MM.1S (cell line): ENCODE measurements at places on chromosomes 6 and 20.

DNA sequence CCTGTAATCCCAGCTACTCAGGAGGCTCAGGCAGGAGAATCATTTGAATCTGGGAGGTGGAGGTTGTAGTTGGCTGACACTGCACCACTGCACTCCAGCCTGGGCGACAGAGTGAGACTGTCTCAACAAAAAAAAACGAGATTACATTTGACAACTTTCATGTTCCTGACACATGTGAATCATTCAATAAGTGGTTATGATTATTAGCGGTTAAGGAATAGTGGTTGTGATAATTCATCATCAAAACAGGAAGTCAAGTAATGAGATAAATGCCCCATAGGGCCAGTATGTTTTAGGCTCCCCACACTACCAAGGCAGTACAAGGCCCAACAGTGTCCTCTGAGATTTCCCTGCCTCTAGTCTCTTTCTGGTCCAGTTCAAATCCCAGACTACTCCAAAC, 2.5 kb downstream of the HDDC2 start:
- no peak for DNase-seq

- no peak for DNase-seq
Measured at GRCh38 chr6:119552021-119552420, 202.5 kb upstream of the MAN1A1 start.

DNA sequence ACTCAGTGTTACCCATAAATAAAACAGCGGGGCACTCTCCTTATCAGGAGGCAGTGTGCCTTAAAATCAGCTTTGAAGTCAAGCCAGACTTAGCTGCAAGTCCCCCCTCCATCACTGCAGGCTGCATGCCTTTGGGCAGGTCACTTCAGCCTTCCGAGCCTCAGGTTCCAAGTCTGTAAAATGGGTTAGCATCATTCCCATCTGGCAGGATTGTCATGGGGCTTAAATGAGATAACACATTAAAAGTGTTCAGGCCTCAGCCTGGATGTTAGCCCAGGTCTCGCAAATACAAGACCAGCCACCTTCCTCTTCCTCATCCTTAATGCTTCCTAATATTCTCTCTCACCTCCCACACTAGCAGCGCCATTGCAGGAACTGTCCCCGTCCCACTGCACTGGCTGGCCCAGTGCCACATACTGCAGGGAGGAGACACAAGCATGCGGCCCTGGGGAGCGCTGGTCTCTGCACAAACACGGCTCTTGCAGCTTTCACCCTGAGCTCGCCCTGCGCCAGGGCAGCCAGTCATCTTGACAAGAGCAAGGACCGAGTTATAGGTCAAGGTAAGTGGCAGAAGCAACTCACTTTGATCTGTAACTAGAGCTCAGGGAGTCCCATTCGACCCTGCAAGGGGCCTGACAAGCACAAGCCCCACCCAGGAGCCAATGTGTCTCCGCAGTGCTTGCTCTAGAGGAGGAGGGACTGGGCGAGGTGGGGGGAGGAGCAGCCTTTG, 564.6 kb upstream of the AGPAT4 start:
- DNase-seq = no peak

- DNase-seq = no peak
Measured at GRCh38 chr20:25248786-25249172, 894 bp downstream of the PYGB start.

DNA sequence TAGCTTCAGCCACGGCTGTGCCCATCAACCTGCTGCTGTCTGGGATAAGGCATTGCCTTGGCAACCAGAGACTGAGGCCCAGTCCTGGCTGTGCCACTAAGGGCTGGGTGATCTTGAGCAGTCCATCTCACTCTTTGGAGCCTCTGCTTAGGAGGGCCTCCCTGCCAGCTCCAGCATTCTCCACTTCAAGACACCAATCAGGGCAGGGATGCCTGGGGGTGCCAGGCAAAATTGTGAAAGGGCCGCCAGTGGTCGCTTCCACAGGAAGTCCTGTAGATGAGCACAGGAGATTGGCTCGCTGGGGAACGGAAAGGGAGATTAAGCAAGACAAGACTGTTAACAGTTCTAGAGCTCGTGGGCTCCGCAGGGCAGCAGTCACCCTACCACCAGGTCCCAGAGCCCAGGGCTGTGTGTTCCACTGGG, at the start of gene RAB44:
Gene RAB44 (plus strand): TSS at position 346 of the 423 bp plus-strand sequence. CDS start 6,410 bp downstream, outside the sequence.
- DNase-seq = no peak

GRCh38 chr20:31811198-31811597, 8.0 kb upstream of the MYLK2 start:
- DNase-seq = no peak

DNA sequence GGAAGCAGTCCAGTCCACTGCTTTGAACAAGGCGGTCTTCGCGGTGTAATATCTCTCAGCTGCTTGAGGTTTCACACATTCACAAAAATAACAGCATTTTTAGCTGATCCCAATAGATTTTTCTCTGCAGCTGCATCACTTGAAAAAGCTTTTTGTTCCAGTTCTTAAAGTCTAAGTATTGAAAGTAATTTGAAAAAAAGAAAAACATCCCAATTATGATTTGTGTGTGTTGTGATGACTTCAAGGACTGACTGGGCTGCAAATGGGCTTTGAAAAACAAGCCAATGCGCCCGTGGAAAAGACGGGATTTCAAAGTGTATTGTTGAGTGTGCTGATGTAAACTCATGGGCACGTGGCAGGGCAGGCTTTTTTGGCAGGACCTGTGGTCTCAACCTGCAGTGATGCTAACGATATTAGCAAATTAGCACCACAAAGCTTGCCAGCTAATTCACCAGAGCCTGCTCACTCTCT, 151.1 kb downstream of the TMEM242 start:
- no peak for DNase-seq

GRCh38 chr20:42441864-42442331, 747.8 kb downstream of the PTPRT start:
- no peak for DNase-seq

DNA sequence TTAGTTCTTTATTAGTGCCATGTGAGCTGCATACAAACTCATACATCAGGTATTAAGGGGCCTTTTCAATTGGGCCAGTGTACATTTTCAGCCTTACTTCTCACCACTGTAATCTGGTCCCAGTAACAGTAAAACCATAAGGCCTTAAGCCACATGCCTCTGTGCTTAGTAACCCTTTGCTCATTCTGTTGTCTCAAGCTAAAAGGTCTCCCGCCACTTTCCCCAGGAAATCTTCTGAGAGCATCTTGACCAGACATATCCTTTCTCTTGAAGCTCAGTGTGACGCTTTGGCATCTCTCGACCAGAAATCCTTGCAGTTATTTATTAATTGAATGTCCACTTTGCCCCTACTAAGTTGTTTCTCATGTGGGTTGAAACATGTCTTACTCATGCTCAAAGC, 68.0 kb downstream of the CYP39A1 start:
- no peak for DNase-seq

DNA sequence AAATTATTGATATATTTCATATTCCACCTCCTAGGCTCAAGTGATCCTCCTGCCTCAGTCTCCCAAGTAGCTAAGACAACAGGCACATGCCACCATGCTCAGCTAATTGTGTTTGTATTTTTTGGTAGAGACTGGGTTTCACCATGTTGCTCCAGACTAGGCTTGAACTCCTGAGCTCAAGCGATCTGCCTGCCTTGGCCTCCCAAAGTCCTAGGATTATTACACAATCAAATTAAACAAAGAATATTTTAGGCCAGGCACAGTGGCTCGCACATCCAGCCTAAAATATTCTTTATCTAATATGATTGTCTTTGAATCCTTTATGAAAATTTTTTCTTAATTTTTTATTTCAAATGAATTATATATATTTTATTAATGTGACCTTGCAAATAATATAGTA, 17.8 kb downstream of the ME1 start:
- no peak for DNase-seq

GRCh38 chr6:129191235-129191634, 308.3 kb downstream of the LAMA2 start:
- DNase-seq = peak; percentile 24

GRCh38 chr20:49865559-49865958, 49.8 kb downstream of the SPATA2 start:
- no peak for DNase-seq

DNA sequence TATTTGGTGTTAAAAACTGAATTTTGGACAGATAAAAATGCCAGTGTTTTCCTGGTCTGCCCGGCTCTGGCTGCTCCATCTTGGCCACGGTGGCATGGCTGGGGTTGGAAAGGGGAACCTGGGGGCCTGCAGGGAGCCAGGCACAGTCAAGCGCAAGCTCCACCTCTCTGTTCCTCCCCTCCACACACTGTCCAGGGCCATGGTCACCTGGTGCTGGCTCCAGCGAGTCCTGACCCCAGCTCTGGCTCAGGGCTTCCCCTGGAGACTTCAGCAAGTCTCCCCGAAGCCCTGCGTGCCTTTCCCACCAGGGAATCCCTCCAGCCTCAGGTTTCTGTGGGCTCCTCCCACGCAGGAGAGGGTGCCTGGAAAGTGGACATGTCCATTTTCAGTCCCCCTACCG, 298.5 kb downstream of the QKI start:
- DNase-seq = no peak

DNA sequence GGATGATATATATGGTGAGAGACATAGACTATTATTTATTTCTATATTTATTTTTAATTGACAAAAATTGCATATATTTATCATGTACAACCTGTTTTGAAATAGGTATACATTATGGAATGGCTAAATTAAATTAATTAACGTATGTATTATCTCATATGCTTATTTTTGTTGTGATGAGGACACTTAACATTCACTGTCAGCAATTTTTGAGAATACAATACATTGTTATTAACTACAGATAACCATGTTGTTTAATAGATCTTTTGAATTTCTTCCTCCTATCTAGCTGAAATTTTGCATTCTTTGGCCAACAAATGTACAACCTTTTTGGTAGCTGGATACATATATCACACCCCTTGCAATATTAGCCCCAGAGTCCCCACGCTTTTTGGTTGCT, 110.7 kb upstream of the CITED2 start:
- no peak for DNase-seq

- no peak for DNase-seq
Measured at GRCh38 chr6:2651536-2651935, 99.2 kb downstream of the MYLK4 start.

DNA sequence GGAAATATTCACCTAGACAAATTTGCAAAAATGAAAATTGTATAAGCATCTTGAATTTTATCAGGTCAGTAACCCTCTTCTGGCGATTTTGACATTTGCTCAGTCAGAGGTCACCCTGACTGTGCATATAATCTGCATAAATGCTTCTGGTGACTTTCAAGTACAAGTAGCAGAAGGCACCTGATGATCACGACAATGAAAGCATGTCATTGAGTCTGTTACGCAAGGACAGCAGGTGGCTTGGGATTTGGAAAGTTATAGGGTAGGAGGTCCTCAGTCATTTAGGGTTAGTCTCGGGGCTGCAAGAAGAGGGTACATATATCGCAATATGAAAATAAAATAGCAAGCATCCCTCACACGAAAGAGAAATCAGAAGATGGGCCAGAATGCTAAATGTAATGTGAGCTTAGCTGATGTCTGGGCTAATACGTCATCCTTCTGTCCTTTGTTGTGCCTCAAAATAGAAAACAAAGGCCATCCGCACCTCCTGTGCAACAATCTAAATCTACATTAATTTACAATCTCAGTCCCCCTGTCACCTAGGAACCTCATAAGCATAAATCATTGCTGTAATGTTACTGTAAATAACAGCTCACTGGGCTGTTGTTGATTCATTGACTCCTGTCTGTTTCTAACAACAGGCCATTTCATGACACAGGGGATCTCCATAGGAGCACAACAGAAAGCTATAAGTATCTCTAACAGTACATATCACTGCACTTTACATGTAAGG, 155.2 kb upstream of the RSPO3 start:
- no peak for DNase-seq

GRCh38 chr20:30286157-30286556, 971.3 kb upstream of the DEFB115 start:
- DNase-seq = no peak

DNA sequence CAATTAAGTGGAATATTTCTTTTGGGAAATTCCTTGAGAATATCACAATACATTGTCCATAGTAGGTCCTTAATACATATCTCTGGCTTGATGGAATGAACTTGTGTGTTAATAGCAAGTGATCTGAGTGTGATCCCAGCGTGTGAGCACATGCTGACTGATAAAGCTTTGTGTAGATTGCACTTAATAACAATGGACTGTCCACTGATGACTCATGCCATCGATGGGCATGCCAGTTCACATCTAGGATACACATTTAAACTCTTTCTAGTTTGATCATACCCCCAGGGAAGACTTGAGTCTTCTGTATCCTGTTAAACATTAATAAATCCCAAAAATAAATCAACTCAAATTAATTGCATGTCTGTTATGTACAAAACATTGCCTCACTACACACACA, 454.3 kb upstream of the SPTLC3 start:
- no peak for DNase-seq

GRCh38 chr6:157198425-157199279, 124.7 kb downstream of the TMEM242 start:
- no peak for DNase-seq

DNA sequence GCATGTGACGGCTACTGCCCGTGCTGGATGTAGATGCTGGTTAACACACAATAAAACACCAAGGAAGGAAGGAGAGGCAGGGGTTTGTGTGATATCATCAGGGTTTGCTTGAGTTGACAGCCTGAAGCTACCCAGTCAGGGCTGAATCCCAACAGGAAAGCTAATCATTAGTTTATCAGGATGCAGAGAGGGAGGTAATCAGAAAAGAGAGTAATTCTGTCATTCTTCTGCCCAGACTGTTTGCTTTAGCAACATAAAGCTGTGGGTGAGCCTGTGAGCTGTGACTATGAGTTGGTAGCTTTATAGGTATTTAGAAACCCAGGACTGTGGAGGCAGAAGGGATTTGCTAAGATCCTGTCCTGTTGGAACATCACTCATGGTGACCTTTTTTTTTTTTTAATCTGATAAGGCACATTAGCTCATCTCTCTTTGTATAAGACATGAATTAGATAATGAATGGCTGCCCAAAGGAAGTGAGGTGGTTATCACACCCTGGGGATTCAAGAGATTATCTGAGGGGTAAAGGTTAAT, 79.3 kb downstream of the CAP2 start:
- no peak for DNase-seq

DNA sequence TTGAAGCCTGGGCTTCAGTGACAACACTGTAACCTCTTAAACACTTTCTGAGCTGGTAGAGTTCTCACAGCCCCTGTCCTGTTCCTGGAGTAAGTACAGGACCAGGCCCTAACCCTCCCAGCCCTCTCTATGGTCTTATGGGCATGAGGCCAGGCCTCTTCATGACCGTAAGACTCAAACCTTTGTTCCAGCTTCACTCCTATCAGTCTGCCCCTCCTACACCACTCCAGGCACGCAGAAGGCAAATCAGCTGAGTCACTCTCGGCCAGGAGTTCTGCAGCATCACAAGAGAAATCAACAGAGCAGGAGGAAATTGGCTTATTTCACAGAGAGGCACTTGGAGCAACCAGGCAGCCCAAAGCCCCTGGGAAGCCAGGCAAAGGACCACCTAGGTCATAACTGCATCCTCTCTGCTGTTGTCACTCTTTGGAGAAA, 25.3 kb upstream of the CHD6 start:
- DNase-seq = no peak
